PC-3 (cell line): ENCODE measurements at places on chromosomes 12 and 14. TPM values are rescaled to one million over a fixed set of nuclear protein-coding genes. Genes with fewer than 3 reads are reported as not detected.

- no peak for DNase-seq
Observed at GRCh38 chr12:100356644-100357223, at the start of gene SLC17A8. SLC17A8 (plus strand) TSS chr12:100357074; CDS start chr12:100357392, 318 bp downstream.

Gene TEX52
- total RNA-seq = not detected in 2 replicates

Gene RAD51AP1
- total RNA-seq = 15.9 and 24.7 TPM in 2 replicates

GRCh38 chr12:64180951-64181350, 41.1 kb downstream of the KICS2 start:
- peak; percentile 87 for DNase-seq
